ENCODE measurements at places on chromosomes 2 and 18.

DNA sequence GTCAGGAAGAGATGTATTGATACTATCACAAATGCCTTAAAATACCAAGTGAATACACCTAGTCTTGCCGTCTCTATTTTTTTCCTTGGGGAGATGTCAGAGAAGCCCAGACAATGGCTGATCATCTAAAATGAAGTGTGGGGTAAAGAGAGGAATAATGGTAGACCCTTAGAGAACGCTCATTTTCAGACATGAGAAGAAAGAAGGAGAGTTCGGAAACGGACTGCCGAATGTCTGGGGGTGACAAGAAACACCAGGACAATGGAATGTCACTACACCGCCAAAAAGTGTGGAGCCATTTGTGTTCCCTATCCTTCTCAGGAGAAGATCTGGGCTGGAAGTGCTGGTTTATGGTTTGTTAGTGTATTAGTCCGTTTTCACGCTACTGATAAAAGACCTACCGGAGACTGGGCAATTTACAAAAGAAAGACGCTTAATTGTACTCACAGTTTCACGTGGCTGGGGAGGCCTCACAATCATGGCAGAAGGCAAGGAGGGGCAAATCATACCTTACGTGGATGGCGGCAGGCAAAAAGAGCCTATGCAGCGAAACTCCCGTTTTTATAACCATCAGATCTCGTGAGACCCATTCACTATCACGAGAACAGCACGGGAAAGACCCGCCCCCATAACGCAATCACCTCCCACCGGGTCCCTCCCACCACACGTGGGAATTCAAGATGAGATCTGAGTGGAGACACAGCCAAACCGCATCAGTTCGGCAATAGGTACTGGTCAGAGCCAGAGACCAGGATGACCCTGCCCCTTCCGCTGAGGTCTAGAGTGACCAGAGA, 743.7 kb downstream of the GALR1 start:
- DNase-seq: no peak

- no peak for DNase-seq
Observed at GRCh38 chr2:217990791-217991465, 11.9 kb downstream of the TNS1 start.

- no peak for DNase-seq
Observed at GRCh38 chr2:189583227-189584198, 2.9 kb upstream of the SLC40A1 start.

DNA sequence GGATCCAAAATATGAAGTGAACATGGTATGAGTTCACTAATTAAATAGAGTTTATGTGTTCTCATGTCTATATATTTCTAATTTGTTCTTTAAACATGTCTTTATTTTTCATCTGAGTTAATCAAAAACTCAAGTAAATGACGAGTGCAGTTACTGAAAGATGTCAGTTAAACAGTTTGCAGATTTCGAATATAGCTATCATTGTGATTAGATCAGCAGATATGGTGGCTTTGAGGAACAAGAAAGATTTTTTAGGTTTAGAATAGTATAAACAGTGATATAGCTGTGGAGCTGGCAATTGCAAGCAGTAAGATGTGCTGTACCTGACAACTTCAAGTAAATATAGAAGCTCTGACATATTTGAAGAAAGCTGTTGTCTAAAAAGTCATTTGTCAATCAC, 49.7 kb downstream of the TANK start:
- DNase-seq: no peak

- DNase-seq: no peak
Observed at GRCh38 chr2:30194421-30194820, 36.9 kb upstream of the LBH start.

- DNase-seq: no peak
Observed at GRCh38 chr2:239561446-239562001, 160.7 kb upstream of the HDAC4 start.

- no peak for DNase-seq
Observed at GRCh38 chr2:181459621-181460021, 2.4 kb downstream of the ITGA4 start.

GRCh38 chr18:48065601-48065995, 135.1 kb upstream of the SMAD2 start:
- DNase-seq: no peak

DNA sequence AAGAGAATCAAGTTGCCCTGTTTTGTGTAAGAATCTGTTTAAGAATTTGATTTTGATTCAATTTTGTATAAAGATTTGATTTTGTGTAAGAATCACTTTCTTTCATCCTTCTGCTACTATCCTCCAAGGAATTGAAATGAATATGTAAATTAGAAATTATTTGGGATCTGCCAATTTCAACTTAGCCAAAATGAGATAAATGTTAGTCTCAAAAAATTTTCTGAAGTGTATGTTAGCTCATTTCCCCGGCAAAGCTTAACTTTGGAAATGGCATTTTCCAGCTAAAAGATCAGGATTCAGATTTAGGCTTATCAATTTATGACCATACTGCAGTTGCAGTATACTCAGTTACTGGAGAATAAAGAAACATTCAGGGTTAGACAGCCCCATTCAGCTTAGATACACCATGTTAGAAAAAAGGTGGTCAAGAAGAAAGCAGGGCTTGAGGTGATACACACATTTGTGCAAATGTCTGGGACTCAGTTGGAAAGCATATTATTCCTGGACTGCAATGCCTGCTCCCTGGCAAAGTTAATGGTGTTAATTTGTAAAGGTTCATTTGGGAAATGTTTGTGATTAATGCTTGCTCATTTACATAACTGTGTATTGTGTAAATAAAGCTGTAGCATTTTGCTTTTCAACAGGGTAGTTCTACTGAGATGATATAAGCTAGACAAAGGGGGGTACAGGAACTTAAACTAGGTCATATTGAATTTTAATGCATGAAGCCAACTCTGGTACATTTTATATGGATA, 247.8 kb upstream of the SESTD1 start:
- no peak for DNase-seq

DNA sequence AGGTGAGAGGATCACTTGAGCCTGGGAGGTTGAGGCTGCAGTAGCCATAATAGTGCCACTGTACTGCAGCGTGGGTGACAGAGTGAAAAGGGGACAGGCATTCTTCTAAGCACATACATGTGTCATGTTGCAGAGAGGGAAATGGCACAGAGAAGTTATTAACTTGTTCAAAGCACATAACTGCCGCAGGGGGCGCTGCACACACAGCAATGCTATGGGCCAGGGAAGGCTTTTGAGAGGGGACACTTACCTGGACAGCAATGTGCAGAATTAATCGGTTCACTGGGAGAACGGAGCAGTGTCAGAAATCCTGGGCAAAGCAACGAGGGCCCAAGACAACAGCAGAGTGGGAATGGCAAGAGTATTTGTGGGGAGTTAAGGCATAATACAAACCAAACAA, 2.4 kb downstream of the SCYGR8 start:
- no peak for DNase-seq

DNA sequence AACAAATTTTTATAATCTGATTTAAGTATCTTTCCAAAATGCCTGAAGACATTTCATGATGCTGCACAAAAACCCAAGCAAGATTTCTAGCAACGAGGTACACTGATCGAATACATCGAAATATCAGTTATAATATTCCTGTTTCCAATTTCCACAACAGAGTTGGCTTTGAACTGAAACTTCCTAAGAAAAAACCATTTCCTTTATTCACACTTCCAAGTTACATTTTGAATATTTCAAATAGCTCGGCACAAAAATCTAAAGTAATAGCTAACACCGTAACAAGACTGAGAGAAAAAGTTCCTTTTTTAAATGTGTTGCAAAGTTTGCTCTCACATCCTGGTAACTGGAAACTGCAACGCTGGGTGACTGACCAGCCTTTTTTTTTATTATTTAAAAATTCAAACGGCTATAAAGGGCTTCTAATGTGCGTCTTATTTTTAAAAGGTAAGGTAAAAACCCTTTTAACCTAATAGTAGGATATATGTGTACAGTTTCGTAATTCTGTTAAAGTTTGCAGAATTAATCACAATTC, 1.7 kb downstream of the HNRNPLL start:
- DNase-seq: no peak

DNA sequence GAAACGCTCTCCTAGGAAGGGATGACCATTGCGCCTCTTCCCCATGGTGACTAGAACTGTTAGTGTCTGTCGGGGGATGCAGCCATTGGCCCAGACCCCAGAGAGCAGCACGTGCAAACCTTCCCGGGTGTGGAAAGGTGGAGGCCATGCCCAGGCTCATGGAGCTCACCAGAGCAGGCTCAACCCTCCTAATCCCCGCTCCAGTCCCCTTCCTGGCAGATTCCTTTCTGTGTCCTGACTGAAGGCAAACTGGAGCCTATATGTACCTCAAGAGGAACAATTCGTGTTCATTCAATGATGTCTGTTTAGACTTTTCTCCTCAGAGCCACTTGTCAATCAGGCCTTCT, 94.4 kb downstream of the RHOB start:
- DNase-seq: no peak

DNA sequence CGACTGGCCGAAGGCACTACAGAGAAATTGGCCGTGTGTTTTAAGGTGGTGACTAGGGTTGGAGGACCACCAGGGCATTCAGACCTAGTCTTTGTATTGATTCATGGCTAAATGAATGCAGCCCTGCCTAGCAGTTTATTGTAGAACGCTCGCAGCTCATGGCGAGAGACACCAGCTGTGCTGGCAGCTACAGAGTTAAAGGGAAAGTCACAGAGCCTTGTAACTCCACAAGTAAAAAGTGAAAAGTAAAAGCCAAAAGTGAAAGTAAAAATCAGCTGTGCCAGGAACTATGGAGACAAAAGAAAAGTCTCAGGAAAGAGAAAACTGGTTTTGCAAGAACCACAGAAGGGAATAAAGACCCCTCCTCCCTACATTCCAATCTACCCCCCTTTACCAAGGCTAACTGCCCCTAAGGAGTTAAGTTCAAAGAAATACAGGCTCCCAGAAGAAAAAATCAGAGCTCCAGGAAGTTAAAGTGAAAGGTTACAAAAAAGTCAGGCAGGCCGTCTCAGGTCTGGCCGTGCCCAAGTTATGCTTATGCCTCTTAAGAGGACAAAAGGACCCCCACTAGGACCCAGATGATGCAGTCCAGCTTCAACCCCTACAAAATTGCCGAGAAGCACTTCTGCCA, 46.4 kb upstream of the SELENOI start:
- DNase-seq: no peak

DNA sequence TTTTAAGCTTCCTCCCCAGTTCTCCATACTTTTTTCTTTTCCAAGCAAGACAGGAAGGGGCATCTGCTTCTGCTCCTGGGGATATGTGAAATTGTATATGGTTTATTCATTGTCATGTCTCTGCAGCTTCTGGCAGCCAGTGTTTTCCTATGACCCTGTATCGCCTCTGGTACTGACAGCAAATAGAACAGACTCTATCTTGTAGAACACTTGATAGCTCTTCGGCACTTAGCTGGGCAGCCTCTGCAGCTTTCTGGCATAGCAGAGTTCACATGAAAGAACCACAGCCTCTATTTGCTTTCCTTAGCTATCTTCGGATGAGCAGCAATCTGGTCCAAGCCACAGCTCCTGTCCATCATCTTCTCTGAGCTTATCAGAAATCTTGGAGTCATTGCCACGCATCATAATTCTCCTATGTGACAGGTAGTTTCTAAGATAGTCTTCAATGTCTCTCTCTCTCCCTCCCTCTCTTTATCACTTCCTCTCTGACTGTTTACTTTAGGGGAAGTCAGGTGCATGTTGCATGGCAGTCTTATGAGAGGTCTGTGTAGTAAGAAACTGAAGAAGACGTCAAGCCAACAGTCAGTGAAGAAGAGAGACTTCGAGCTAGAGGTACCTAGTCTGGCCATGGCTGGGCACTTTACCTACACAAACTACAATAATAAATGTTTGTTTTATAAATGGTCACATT, 627.7 kb upstream of the CDH2 start:
- no peak for DNase-seq

GRCh38 chr2:112949456-112949855, 28.4 kb upstream of the IL36G start:
- DNase-seq: no peak

DNA sequence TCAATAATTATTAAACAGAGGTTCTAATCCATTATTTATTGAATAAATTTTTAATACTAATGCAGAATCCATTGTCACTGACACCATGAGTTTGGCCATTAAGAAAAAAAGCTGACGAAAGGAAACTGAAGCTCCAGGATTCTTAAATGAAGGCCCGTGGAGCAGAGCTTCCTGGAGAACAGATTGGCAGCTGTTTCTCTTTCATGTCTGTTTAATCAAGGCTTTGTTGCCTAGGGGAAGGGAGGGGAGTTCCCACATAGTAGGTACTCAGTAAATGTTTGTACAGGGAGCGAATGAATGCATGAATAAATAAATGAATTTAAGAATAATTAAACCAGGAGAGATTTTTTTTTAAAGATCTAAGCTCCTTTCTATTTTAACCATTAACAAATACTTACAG, 315.1 kb upstream of the KLHL29 start:
- no peak for DNase-seq

DNA sequence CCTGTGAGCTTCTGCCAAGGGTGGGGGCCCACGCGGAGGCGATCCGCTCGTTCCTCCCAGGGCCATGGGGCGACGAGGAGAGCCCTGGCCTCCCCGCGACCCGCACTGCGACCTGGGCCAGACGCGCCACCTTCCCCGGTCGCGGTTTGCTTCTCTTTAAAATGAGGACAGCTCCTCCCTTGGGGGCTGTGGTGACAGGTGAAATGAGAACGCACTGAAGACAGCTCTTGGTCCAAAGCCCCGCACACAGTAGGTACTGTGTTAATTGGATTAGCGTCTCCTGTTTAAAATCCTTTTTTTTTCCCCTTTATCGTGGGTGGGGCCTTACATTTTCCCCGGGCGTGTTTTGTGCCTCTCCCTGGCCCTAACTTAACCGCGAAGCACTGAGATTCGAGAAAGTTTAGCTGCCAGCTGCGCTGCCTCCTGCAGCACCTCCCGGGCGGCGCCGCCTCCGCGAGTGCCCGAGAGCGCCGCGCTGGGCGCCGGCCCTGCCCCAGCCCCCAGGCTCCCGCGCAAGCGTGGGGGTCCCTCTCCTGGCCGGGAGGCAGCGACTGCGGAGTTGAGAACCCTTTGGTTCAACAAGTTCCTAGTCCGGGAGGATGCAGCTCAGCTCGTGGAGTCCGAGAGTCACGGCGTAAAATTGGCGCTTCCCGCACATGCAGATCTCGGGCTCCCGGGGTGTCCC, 1.1 kb downstream of the HPCAL1 start:
- DNase-seq: peak; percentile 28

- DNase-seq: no peak
Observed at GRCh38 chr2:122423934-122424333, 668.5 kb downstream of the TSN start.

GRCh38 chr2:182890305-182890704, 23.9 kb upstream of the FRZB start:
- no peak for DNase-seq

DNA sequence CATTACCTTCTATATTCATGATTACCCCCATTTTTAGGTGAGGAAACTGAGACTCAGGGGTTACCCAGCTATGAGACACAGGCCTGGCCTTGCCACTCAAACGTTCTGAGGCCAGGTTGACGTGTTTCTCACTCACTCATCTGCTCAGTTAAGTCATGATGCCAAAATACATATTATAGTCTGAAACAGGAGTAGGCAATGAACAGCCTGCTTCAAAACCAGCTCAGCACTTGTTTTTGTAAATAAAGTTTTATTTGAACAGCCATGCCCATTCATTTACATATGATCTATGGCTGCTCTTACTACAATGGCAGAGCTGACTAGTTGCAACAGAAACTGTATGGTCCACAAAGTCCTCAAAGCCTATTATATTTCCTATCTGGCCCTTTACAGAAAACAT, 74.1 kb upstream of the SMAD2 start:
- no peak for DNase-seq
